ENCODE measurements at places on chromosomes 16 and 17.

DNA sequence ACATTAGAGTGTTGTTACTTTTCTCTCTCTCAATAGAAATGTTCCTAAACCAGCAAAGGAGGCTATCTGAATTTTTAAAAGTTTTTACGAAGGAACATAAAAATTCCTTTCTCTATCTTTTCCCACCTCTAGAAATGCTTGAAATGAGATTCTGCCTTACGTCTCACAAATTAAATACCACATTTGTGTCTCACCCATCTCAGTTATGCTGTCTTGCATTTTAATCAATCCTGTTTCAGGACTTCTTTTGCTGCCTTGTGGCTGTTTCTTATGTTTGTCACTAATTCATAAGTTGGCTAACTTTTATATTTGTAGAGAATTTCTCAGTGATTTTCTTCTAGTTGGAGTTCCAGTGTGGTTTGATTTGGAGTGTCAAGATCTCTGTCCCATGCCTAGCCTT is 3.5 kb downstream of the OMG start:
- no peak for DNase-seq

DNA sequence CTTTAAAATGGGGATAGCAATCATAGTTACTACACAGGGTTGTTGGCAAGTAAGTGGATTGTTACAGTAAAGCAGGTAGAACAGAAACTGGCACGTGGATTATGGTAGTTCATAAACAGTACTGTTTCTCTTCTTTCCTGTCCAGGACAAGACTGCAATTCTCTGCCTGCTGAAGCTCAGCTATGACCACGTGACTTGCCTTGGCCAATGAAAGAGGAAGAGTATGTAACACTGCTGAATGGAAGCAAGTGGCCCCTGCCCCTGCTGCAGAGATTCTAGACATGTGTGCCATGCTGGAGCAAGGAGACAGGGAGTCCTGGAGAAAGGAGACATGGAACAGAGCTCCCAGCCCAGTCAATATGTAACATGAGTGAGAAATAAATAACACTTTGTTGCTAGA is 66.6 kb upstream of the TOX3 start:
- no peak for DNase-seq

DNA sequence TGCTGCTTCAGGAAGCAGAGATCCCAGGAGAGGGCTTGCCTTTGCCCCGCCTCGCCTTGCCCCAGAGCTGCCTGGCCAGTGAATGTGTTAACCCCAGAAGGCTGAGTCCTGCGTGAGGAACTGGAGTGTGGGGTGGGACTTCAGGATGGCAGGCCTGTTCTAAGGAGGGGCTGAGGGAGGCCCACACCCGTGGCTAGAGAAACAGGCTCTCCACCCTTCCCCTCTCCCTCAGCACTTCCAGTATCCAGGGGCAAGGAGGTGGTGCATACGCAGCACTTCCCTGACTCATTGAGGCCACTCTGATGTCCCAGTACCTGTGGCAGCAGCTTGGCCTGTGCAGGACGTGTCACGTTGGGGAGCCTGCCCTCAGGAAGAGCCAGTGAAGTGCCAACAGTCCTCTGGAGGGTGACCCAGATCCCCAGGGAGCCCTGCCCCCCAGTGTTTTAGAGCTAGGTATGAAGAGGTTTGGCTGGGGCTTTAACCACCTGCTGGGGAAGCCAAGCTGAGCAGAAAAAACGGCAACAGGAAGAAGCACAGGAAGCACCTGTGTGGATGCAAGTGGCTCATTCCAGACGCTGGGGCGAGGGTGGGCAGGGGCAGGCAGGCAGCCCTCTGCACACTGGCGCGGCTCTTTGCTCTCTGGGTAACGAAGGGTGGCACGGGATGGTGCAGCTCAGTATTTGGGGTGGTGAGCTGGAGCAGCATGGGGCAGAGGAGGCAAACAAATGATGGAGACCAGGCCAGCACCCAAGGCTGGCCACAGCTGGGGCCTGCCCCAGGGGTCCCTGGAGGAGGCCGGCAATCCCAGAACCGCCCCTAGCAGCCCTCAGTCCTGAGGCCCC is 14.7 kb upstream of the CTCF start:
- DNase-seq = no peak

DNA sequence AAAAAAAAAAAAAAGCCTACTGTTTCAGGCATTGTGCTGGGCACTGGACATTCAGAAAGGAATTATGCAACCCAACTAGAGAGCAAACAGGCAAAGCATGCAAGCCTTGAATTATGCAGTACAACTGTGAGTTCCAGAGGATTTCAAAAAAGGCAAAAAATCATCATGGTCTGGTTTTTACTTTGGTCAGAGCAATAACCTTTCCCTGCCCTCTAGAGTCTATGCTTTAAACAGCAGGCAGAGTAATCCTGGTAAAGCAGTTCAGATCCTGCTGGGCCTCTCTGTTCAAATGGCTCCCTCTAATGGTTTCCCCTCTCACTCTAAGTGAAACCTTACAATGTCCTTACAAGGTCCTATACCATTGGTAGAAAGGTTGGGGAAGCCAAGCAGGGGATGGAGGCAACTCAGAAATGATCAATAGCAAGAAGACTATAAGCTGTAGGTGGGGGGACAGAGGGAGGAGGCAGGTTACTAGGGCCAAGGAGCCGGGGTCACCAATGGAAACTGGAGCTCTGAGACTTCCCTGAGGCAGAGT is 4.6 kb upstream of the TAF15 start:
- peak; percentile 56 for DNase-seq

- no peak for DNase-seq
These were observed 1.5 kb downstream of the PIP4K2B start for GRCh38 chr17:38797828-38798227.

DNA sequence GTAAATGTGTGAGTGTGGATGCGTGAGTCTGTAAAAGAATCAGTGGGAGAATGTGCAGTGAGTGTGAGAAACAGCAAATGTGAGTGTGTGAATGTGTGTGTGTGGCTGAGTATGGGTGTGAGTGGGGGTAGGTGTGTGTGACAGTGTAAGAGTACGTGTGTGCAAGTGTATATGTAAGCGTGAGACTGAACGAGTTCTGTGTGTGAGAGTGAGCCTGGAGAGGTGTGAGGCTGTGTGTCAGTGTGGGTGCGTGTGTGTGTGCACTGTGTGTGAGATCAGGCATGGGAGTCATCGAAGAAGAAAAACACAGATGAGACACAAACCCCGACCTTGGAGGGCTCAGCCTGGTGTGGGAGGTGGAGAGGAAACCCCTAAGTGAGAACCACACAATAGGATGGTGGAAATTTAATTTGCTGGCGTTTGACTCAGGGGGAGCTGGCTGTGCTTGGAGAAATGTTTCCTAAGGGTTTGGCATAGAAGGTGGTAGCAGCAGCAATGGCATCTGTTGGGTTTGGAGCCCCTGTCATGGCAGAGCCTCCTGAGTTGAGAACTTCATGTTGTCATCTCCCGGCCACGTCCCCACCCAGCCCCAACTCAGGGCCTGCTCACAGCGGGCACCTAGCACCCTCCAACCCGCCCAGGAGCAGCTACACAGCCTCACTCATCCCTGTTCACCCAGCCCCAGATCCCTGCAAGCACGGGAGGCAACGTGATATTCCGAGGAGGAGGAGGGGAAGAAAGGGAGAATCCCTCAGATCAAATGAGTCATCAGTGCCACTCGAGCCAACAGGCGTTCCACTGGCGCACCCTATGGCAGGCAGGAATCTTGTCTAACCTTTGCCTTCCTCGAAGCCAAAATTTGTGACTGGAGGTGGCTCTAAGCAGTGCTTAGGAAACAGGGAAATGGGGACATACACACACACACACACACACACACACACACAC is 14.3 kb upstream of the NUBP1 start:
- no peak for DNase-seq

DNA sequence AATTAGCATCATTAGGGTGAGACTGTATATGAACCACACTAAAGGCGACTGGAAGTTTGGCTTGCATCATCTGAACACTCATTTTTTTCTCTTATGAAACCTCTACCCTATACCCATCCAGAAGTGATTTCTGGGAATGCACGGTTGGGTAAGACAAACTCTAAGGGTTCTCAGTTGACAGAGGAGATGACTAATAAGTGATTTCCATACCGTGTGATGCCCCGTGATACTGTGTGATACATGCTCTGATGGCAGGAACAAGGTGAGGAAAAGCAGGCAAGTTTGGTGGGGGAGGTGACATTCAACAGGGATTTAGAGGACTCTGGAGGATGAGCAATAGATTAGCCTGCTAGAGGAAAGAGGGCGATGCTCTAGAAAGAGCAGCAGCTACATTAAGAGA is 156.4 kb upstream of the CCL2 start:
- DNase-seq = no peak

DNA sequence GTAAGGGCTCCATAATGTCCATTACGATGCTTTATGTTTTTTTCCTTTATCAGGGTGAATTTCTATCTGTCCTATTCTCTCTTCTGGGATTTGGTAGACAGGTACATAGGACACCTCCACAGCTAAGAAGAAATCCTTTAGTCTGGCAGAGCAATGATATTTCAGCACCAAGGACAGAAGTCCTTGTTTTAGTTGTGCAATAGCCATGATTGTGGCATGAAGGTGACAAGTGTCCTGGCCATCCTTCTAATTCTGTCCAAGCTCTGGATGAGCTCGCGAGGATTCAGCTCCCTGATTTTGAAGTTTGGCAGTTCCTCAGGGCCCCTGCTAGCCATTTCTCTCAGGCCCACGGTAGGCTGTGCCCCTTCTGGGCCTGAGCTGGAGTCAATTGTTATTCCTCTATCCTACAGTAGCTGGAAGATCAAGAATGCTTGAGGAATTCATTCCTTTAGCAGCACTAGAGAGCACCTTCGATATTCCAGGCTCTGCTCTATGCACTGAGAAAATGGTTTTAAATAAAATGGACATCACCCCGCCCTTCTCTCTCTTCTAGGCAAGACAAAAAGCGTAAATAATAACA is 320.8 kb downstream of the XYLT1 start:
- DNase-seq = no peak

GRCh38 chr17:3035256-3035967 is 28.0 kb downstream of the OR1D5 start:
- DNase-seq = no peak

GRCh38 chr17:48373130-48373830 is 56.7 kb downstream of the SKAP1 start:
- DNase-seq = no peak

DNA sequence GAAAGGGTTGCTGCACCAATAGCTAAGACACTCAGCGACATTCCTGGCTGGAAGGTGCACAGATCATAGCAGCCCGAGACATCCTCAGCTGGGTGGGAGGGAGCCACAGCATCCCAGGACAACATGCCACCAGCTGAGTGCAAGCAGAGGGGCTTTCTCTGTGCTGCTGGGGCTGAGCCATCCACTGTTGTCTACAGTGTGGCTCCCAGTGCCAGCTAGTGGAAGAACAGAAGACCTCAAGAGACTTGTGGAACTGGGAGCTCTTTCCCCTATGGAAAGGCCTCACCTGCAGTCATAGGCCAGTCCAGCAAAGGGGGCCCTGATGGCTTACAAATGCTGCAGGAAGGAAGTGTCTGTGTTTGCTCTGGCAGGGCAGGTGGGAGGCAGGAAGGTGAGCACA is 131.0 kb downstream of the C16orf78 start:
- no peak for DNase-seq

- DNase-seq = peak; percentile 69
These were observed 104.4 kb downstream of the SSH2 start for GRCh38 chr17:29825604-29826003.

- no peak for DNase-seq
These were observed 40.6 kb downstream of the MPRIP start for GRCh38 chr17:17082878-17083277.

DNA sequence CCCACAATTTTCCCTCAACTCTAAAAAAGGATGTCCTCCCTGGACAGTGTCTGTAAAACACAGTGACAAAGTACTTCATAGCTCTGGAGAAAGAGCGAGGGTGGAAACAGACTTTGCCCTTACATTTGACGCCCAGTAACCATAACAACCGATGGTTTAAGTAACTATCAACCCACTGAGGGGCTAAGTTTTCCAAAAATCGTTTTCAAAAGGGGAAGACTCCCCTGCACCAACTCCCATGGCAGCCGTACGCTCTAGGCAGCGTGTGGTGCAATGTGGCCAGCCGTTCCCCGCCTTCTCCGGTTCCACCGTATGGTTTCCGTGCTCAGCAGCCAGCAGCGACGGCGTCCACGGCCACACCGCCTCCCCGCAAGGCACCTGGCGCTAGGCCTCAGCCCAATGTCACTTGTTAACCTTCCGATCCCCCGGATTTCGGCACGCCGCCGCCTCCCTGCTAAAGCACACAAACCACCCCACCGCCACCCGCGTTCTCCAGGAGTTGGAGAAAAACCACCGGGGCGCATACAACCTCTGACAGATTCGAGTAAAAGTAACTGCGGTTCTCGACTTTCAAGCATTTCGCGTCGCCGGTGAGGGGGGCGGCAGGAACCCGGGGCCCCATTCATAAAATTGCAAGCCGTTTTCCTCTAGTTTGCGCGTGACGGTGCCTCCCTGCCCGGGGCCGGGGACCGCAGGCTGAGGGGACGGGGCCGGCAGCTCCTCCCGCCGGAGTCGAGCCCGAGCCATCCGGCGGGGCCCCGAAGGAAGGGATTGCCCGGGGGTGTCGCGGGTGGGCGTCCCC is 661 bp downstream of the TEX2 start:
- peak; percentile 51 for DNase-seq
